ENCODE measurements at places on chromosomes 11 and 22. TPM values are rescaled to one million over a fixed set of nuclear protein-coding genes. Genes with fewer than 3 reads are reported as not detected.
A peak's percentile ranks its signal among the peaks of the same experiment; 100 is the strongest.

DNA sequence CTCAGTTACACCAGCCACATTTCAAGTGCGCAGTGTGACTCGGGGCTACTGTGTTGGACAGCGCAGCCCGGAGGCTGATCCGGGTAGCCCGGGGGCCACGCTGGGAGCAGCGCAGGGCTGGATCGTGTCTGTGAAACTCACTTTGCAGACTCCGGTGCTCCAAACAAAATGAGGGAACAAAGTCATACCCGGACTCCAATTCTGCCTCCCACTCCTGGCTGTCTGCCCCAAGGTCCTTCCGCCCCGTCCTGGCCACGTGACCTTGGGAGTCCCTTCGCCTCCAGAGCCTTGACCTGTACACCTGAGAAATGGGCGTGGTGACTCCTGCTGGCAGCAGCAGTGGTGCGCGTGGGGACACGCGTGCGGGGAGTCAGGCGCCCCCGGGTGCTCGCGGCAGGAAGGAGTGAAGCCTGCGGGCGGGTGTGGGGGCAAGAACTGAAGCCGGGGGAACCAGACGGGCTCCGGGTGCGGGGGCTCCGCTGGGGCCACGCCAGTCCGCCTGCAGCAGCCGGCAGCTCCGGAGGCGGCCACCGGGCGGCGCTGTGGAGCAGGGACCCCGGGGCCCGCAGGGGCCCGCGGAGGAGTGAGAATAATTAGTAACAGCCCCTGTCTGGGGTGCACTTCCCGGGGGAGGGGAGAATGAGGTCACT lies 42.4 kb downstream of the KCNJ4 start:
- no peak overlapping the region for H3K4me3 ChIP-seq
- DNase-seq: no peak
- H3K27ac ChIP-seq: no peak overlapping the region
- no peaks in the 10 kb centered on the region for H3K36me3 ChIP-seq
- peaks cover 6% of the 10 kb centered on the region for H3K4me1 ChIP-seq

The CACNA1I gene
- total RNA-seq: 0.03 TPM

DNA sequence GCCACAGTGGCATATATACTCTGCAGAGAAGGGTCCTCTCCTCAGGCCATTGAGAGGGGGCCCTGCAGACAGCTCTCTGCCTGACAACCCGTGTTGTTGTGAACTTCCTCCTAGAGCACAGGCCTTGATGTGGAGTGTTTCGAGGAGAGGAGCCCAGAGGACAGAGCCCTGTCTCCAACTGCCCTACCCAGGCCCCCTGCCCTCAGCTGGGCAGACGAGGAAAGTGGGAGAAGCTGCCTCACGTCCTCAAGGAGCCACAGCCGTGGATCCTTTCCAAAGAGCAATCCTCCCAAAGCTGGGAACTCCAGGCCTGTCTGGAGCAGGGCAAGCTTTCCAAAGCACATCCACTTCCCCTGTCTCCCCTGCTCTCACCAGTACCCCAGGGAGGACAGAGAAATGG lies 10.7 kb downstream of the LMO1 start:
- no peaks in the 10 kb centered on the region for H3K36me3 ChIP-seq
- H3K27me3 ChIP-seq: no peaks in the 10 kb centered on the region
- no peak for DNase-seq
- no peak overlapping the region for H3K4me3 ChIP-seq
- H3K4me1 ChIP-seq: no peaks in the 10 kb centered on the region

GRCh38 chr11:75516886-75517285 lies 8.9 kb downstream of the GDPD5 start:
- H3K36me3 ChIP-seq: no peaks in the 10 kb centered on the region
- DNase-seq: no peak
- H3K27ac ChIP-seq: no peak overlapping the region

The CD3E gene
- total RNA-seq: not detected

The BTG4 gene
- total RNA-seq: not detected

GRCh38 chr11:122897606-122898210 lies 15.1 kb downstream of the JHY start:
- H3K27me3 ChIP-seq: no peaks in the 10 kb centered on the region
- no peaks in the 10 kb centered on the region for H3K36me3 ChIP-seq
- no peak overlapping the region for H3K4me3 ChIP-seq
- H3K27ac ChIP-seq: no peak overlapping the region
- peaks cover 10% of the 10 kb centered on the region for H3K4me1 ChIP-seq

The SLC22A8 gene
- total RNA-seq: not detected

GRCh38 chr11:34268906-34269430 lies 88.8 kb downstream of the ABTB2 start:
- DNase-seq: no peak
- H3K4me3 ChIP-seq: no peak overlapping the region
- H3K27me3 ChIP-seq: no peaks in the 10 kb centered on the region
- no peaks in the 10 kb centered on the region for H3K36me3 ChIP-seq
- peaks cover 39% of the 10 kb centered on the region for H3K4me1 ChIP-seq
- peak overlapping the region; percentile 21 for H3K27ac ChIP-seq

The MS4A7 gene
- total RNA-seq: not detected
